ENCODE measurements at places on chromosomes 2 and 18.
A peak's percentile ranks its signal among the peaks of the same experiment; 100 is the strongest.

DNA sequence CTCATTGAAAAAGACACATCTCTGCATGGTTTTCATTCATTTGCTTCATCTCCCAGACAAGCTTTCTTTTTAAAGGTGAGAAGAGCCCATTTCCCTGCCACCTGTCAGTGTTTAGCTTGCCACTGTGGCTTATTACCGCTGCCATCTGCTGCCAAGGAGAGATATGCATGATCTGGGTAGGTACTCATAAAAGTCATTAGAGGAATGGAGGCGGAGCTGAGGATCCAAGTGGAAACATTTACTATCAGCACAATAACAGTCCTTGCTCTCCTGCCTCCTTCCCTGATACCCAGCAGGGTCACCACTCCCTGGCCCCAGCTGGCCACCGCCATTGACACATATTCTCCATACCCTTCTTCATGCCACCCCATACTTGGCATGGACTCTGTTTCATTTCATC, 390.4 kb downstream of the TSN start:
- no peak for DNase-seq

DNA sequence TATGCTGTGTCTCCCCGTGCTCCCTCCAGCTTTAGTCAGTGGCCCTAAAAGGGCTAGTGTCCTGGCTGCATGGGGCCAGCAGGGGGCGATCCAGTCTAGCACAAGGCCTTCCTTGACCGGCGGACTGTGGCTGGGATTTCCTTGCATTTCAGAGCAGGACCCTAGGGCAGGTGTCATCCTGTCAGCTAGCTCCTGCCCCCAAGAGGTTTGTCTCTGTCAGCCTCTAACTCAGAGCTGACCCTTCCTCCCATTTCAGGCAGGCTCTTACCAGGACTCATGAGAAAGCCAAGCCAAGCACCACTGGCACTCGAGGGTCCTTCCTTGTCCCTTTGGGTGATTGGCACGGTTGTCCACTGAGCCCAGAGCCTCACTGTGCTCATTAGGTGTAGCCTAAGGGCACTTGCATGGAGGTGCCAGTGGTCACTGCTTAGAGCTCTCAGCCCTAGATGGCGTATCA, 140.3 kb downstream of the RPIA start:
- peak; percentile 31 for DNase-seq

DNA sequence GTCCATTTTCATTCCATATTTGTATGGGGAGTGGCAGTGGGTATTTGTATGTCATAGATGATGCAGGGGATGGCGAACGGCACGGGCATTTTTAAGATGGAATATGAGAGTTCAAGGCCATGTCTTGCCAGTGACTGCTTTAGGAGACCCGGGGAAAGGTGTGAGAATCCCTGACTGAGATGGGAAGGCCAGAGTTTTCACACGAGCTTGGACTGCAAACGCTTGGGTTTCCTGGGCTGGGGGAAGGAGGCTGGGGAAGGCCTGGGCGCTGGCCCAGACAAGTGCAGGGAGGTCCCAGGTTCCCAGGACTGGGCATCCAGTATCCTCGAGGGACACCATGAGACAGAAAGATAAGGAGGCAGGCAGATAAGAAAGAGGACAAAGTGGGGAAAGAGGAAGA, 35.2 kb downstream of the CNGA3 start:
- DNase-seq = no peak

GRCh38 chr2:64489081-64489751, 34.9 kb upstream of the AFTPH start:
- DNase-seq = no peak

DNA sequence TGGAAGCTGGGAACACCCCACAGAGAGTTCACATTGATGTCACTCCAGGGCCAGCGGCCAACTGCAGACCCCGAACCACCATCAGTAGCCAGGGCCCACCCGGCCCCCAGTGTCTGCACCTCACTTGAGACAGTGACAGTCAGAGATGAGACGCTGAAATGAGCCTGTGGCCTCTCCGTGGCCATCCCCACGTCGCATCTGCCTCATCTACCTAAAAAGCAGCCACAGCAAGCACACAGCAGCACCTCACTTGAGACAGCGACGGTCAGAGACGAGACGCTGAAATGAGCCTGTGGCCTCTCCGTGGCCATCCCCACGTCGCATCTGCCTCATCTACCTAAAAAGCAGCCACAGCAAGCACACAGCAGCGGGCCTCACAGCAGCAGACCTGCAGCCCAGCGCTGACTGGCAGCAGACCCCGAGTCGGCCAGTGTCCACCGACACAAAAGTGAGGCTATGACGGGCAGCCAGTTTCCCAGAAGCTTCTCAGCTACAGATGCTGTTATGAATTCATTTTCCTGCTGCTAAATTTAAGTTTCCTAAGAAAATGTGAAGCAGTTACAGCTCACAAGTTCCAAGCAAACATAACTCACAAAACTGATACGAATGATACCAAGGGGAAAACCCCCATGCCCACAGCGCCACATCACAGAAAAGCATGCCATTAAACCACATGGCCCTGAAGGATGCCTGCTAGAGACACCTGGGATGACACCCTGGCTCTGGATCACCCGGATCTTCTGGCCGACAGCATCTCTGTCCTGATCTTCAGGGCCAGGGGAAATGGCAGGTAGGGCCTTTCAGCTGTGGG, 27.7 kb downstream of the SNORC start:
- DNase-seq = no peak

- no peak for DNase-seq
Observed at GRCh38 chr2:64325477-64325851, 128.5 kb upstream of the LGALSL start.

GRCh38 chr2:47118581-47118980, 36.5 kb downstream of the STPG4 start:
- no peak for DNase-seq

GRCh38 chr2:234290671-234291070, 206.2 kb downstream of the ARL4C start:
- no peak for DNase-seq

DNA sequence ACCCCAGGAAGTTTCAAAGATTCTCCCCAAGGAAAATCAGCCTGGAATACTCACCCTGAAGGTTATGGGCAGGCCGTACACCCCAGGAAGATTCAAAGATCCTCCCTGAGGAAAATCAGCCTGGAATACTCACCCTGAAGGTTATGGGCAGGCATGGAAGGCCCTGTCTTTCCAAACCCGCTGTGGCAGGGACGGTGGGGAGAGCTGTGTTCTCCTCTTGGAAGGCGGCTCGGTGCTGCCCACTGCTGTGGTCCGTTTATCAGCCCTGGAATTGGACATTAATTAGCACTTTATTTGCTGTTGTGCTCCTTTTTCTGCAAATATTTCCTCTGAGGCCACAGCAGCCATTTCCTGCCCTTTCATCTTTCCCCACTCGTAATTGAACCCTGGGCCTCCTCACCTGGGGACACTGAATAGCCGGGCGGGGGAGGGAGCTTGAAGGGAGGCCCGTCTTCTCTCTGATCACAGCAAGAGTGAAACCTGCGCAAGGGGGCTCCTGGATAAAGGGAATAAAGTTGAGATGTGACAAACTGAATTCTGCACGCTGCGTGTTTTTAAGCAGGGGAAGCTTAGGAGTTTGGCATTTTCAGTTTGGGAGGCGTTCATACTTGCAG, 308.7 kb upstream of the SALL3 start:
- no peak for DNase-seq

GRCh38 chr18:14086458-14087231, 45.6 kb downstream of the ZNF519 start:
- no peak for DNase-seq

DNA sequence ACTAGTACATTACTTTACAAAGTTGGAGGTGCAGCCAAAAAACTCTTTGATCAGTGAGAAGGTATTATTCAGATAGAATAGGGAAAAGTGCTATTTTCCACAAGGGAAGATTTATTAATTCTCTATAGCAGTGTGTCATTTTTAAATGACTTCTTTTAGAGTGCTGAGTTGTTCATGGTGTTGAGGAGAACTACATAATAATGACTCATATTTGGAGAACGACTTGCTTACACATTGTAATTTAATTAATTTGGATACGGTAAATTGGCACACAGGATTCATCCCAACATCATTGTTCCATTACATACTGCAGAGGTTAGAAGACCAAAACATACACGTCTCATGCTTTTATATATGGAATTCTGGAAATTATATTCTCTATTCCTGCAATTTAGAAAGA, 22.1 kb upstream of the MAP2 start:
- DNase-seq = no peak

DNA sequence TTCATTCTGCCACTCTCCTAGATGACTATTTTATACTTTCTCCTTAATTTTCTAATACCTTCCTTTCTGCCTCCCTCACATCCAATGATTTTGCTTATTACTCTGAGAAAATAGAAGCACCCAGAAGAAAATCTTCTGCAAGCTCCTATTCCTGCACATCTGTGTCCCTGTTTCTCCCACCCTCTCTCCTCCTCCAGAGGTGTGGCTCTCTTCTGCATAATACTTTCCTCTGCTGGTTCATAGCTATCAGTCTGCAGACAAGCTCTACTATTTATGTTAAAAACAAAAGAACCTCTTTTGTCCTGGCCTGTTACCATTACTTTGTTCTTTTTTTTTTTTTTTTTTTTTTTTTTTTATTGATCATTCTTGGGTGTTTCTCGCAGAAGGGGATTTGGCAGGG, 34.3 kb downstream of the ACSL3 start:
- no peak for DNase-seq

DNA sequence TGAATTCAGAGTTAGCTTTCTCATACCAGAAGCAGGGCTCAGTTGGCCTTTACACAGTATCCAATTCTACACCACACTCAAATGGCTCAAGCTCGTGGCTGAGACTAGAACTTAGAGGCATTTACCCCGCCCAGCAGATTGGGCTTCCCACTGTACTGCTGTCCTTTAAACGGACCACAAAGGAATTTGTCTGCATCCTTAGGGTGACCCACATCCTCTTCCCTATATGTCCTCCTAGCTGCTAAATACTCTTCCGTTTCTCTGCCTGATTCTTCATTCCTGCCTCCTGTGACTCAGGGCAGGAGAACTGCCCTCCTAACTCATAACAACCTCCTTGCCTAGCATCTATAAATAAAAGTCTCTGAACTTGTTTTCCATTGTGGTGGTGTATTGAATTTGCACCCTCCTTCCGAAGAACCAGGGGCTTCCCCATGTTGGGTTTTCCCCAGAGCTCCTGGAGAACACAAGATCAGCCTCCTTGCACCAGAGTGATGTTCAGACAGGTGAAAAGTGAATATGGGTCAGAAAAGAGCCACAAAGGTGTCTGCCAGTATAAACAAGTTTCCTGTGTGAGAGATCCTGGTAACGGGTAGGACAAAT, 32.0 kb upstream of the MC4R start:
- no peak for DNase-seq

DNA sequence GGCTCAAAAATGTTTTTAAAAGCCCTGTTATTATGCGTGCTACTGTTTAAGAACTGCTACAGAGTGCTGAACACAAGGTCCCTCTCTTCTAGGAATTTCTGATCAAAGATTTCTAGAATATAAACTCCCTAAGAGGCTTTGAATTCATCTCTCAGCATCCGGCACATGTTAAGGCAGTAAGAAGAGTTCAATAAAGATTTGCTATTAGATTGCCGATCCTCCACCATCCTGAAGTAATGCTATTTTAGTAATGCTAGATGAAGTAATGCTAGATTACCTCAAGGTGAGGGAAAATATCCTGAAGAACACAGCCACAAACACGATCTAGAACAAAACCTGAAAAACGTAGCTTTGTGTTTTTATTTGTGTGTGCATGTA, 949 bp upstream of the MYL12B start:
- DNase-seq = no peak

DNA sequence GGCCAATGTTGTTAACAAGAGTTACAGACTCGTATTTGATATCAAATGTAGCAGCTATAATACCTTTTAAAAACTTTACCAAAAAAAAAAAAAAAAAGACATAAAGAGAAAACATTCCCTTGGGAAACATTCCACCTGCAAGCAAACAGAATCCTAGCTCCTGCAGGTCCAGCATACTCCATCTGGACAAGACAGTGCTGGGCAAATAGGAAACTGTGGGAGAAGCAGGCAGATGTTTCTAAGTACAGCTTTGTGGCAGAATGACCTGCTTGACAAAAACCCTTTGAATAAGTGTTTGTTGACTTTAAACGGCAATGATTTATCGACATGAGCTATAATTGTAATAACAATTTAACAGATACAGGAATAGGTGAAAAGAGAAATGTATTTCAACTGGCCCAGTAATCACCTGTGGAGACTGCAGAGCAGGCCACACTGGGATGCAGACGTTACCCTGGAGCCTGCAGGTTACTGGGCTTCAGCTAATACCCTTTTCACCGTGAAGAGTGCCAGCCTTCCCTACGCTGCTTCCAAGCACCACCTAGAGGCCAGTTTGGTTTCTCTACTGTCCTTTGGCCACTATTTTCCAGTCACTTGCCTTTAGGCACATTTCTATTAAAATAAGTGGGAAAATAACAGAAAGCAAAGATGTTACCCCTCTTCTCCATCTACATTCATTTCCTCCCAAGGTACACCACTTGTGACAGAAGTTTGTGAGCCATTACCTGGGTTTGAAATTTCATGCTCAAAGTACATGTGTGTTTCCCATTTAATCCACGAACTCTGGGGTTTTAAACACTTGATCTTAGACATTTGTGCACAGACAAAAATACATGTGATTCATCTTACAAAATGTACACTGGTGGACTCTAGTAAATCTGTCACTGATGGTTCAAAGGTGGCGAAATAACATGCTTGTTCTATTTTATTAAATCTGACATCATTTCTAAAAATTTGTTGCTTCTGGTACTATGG, 96.9 kb upstream of the ZNF397 start:
- DNase-seq = peak; percentile 75

GRCh38 chr2:61005736-61006135, 11.8 kb upstream of the PEX13 start:
- DNase-seq = no peak

DNA sequence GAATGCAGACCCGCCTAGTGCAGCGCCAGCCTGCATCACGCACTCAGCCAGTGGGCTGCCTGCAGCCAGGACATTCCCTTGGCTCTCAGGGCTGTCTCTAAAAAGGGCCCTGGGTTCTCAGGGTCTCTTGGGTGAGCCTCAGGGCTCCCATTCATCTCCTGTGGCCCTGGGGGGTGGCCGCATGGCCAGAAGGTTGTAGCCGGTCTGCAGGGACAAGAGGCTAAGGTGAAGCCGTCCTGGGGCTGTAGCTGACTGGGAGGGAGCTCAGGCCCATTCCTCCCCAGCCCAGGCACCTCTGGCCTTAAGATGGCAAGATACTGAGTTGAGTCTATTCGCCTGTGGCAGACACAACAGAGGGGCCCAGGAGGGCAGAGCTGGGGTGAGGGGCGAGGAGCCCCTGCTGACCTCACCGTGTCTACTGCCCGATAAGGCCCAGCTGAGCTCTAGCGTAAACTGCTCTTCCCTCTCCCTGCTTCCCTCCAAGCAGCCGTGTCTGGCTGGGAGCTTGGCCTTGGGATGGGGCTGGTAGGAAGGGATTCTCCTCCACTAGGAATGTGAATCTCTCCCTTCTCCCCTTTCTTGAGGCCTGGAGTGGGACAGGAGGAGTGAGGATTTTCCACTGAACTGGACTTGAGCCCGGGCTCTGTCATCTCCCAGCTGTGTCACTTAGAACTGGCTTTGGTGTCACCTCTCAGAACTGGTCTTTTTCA, 37.9 kb downstream of the INHBB start:
- no peak for DNase-seq

Measured in head of caudate nucleus (tissue), 42 donors.